ENCODE measurements at places on chromosomes 7 and 10. TPM values are rescaled to one million over a fixed set of nuclear protein-coding genes. Genes with fewer than 3 reads are reported as not detected.

The NXPH1 gene
- not detected for total RNA-seq

The LRRD1 gene
- total RNA-seq = 0.30 TPM

The MACC1 gene
- total RNA-seq = 0.05 TPM

The NUTM2A gene
- total RNA-seq = 0.37 TPM

The C10orf143 gene
- 0.32 TPM for total RNA-seq

The SLC26A5 gene
- total RNA-seq = not detected

The VWC2 gene
- total RNA-seq = not detected

The SEC61G gene
- total RNA-seq = 296 TPM

The RASA4B gene
- total RNA-seq = 2.5 TPM

The ATOH7 gene
- total RNA-seq = not detected

The ZNF365 gene
- total RNA-seq = 2.8 TPM

The PAPOLB gene
- not detected for total RNA-seq

The IRF5 gene
- 0.14 TPM for total RNA-seq

The ARID5B gene
- 25.2 TPM for total RNA-seq

The FAM25G gene
- not detected for total RNA-seq

The ZPBP gene
- total RNA-seq = not detected

The HPSE2 gene
- total RNA-seq = not detected

The UCMA gene
- total RNA-seq = not detected

The STRIP2 gene
- 3.3 TPM for total RNA-seq

The GHRHR gene
- not detected for total RNA-seq

The RAB11FIP2 gene
- 24.6 TPM for total RNA-seq

The ZNF479 gene
- not detected for total RNA-seq

The WNT8B gene
- total RNA-seq = not detected
